GM04503 (cell line): ENCODE measurements at places on chromosomes 2 and 18.

GRCh38 chr2:84442888-84443287 is 16.2 kb downstream of the SUCLG1 start:
- no peak for DNase-seq

DNA sequence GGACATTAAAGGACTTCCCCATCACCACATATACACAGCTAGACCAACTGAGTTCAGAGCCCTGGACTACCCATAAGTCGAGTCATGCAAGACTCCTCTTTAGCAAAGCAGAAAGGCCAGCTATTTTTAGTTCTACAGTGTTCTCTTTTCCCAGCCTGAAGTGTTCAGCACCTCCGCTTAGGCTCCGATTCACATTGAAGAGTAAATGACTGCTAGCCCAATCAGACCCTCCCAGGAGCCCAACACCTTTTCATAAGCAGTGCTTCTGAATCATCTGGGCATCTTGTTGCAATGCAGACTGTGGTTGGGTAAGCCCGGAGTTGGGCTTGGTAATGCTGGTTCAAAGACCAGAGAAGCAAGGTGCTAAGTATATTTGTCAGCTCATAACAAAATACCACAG is 138.6 kb upstream of the MSH6 start:
- DNase-seq = no peak

GRCh38 chr18:58967751-58968254 is 103.1 kb downstream of the ZNF532 start:
- no peak for DNase-seq

GRCh38 chr2:105460048-105460732 is 61.3 kb upstream of the FHL2 start:
- no peak for DNase-seq

- peak; percentile 72 for DNase-seq
These were observed 31.6 kb downstream of the INSIG2 start for GRCh38 chr2:118119761-118120400.

DNA sequence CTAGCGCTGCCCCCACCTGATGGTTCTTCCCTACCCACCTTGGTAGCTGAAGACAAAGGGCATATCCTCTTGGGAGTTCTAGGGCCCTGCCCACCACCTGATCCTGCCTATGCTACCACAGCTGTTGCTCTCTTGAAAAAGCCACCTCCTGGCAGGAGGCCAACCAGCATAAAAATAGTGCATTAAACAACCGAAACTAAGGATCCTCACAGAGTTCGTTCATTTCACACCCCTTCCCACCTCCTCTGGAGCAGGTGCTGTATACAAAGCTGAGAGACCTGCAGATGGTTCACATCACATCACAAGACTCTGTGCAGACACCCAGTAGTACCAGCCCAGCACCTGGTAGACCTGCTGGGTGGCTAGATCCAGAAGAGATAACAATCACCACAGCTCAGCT is 1348.0 kb upstream of the TMEFF2 start:
- DNase-seq = no peak

- DNase-seq = no peak
These were observed 1.9 kb downstream of the CYP26B1 start for GRCh38 chr2:72145658-72146329.

- DNase-seq = no peak
These were observed 7.5 kb upstream of the STAMBP start for GRCh38 chr2:73821227-73821626.

GRCh38 chr2:3214065-3214464 is 163.6 kb downstream of the EIPR1 start:
- DNase-seq = no peak

DNA sequence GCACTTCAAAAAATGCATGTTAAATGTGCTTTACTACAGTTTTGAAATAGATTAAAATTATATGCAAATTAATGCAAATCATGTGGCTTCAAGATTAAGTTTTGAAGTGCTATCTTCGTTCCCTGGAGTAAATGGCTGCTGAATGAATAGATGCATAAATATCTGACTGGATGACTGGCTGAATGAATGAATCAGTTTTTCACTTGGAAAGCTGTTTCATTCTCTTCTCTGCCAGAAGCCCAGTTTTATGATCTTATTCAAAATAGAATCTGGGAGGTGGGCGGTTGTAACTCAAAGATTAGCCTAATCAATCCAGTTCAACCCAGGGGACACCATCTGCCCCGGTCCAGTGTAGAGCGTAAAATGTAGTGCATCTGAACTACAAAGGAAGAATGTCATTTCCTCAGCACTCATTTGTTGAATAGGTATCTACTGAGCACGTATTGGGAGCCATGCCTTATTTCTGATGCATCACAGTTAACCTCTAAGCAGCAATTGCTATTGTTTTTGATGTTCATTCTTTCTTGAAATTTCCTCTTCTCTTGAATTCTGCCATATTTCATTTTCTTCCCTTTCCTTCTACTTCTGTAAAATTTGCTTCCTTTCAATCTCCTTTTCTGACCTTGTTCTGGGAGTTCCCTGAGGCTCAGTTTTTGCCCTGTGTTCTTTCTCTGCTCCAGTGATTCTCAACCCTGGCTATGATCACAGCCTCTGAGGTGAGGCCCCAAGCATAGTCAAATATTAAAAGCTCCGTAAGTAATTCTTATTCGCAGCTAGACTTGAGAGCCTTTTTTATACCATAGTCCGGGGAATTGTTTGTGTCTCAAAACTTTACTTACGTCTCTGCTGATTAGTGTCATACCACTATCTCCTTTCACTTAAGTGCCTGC is 282.7 kb downstream of the PARD3B start:
- no peak for DNase-seq
